ENCODE measurements at places on chromosomes 11 and 22. TPM values are rescaled to one million over a fixed set of nuclear protein-coding genes. Genes with fewer than 3 reads are reported as not detected.

The INPPL1 gene
- 389 TPM for total RNA-seq

The MYBPC3 gene
- total RNA-seq: 0.10 TPM

The SMIM35 gene
- not detected for total RNA-seq

The CCDC87 gene
- total RNA-seq: 0.89 TPM

The DAGLA gene
- 9.3 TPM for total RNA-seq

The MMP7 gene
- total RNA-seq: not detected

The USP2 gene
- 5.1 TPM for total RNA-seq

The SRPRA gene
- 80.9 TPM for total RNA-seq

The MMP27 gene
- total RNA-seq: not detected

The FGF19 gene
- total RNA-seq: not detected

- DNase-seq: peak; percentile 84
Observed at GRCh38 chr22:48574776-48575617, 1252.7 kb downstream of the BRD1 start.

DNA sequence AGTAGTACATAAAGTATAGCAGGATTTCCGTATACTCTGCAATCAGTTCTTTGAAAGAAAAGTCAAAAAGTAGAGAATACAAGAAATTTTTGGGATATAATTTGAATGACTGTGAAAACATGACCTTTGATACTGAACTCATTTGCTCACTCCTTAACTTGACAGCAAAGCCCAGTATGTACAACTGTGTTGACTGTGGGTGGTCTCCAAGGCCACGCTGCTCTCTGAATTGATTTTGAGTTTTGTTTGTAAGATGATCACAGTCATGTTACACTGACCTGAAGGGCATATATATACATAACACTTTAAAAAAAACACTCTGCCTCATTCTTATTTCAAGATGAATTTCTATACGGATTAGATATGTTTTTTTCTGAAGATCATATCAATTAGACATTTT, 9.5 kb upstream of the AMOTL1 start:
- DNase-seq: no peak

DNA sequence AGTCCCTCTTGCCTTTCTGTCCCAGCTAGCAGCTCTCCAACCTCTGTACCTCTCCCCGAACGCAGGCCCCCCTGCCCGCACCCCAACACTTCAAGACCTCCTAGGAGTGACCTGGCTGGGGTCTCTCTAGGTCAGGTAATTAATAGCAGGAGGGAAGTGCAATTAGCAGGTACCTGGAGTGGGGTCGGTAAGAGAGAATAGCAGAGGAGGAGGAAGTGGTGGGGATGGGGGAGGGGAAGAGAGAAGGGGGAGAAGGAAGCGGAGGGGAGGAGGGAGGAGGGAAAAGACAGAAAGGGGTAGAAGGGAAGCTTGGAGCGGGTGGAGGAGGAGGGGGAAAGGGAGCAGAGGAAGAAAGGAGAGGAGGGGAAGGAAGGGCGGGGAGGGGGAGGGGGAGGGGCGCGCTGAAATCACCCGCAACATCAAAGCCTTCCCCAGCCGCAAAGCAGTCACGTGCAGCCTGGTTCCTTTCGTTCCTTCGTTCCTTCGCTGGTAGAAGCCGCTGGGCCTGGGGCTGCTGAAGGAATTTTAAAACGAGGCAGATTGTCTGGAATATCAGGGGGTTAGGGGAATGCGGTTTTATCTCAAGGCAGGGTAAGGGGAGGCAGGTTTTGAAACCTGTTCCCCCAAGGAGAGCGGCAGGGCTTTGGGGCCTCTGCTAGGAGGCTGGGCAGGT, 29.3 kb upstream of the TCF20 start:
- DNase-seq: no peak

DNA sequence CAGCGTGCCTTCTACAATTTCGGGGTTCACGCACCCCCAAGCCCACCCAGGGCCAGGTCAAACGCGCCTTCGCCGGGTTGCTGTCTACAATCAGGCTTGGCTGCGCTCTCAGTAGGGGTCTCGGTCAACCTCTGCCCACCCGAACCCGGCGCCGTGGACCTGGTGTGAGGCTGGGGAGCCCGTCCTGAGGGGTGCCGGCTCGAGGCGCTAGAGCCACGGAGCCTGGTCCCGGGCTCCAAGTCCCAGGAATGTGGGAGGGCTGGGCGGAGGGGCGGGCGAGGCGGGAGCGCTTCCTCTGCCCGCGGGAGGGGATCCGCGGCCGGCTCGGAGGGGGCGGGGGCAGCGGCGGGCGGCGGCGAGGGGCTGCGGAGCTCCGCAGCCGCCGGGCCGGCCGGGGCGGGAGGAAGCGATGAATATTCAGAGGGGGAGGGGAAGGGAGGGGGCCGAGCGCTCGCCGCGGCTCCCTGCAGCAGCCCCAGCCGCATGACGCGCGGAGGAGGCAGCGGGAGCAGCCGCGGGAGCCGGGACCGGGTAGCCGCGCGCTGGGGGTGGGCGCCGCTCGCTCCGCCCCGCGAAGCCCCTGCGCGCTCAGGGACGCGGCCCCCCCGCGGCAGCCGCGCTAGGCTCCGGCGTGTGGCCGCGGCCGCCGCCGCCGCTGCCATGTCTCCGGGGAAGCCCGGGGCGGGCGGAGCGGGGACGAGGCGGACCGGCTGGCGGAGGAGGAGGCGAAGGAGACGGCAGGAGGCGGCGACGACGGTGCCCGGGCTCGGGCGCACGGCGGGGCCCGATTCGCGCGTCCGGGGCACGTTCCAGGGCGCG, at the start of gene PTPRJ:
Gene PTPRJ (plus strand): TSS at position 472 of the 819 bp plus-strand sequence. CDS start 354 bp downstream, outside the sequence.
- DNase-seq: peak; percentile 55

DNA sequence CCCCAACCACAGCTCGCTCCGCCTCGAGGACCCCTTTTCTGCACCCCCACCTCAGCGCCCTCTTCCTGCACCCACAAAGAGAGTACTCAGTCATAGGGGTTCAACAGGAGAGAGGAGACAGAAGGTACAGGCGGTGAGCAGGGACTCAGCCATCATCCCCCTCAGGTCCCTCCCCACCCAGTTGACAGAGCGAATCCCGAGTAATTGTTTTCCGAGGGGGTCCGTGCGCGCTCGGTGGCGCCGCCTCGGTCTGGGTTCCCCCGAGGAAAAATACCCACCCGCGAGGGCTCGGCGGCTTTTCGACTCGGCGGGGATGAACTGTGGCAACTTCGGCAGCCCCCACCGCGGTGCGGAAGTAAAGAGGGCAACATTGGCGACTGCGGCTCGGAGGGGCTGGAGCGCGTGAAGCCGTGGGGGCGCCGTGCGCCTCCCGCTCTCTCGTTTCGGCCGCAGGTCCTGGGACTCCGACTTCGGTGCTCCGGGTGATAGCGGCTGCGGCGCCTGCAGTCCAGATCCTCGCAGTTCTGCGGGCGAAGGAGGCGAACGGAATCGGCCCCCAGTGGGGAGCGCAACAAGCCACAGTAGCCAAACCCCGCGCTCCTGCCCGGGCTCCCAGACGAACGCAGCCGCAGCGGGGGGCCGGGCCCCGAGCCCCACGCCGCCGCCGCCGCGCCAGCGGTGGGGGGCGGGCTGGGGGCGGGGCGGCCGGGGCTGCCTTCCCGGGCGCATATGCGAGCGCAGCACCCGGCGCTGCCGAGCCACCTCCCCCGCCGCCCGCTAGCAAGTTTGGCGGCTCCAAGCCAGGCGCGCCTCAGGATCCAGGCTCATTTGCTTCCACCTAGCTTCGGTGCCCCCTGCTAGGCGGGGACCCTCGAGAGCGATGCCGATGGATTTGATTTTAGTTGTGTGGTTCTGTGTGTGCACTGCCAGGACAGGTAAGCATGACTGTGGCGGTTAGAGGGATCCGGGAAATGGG, at the start of gene NELL1:
Gene NELL1 (plus strand): TSS at position 743 of the 976 bp plus-strand sequence.
- no peak for DNase-seq

DNA sequence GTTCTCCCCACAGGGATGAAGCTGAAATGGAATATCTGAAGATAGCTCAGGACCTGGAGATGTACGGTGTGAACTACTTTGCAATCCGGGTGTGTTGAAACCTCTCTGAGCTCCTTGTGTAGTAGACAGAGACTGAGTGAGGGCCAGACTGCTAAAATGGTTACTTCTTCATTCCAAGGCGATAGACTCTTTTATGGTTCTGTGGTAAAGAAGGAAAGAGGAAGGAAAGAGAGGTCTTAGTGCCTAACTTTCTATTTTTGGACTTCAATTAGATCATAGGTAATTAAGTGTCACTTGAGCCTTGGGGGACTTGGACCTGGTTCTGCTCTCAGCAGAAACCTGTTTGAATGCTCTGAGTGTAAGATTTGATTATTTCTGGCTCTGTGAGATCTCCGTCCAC, 54.7 kb downstream of the NF2 start:
- no peak for DNase-seq

GRCh38 chr11:128301756-128302155, 285.6 kb downstream of the ETS1 start:
- no peak for DNase-seq

GRCh38 chr22:20405291-20405930, 11.5 kb downstream of the ZNF74 start:
- no peak for DNase-seq

DNA sequence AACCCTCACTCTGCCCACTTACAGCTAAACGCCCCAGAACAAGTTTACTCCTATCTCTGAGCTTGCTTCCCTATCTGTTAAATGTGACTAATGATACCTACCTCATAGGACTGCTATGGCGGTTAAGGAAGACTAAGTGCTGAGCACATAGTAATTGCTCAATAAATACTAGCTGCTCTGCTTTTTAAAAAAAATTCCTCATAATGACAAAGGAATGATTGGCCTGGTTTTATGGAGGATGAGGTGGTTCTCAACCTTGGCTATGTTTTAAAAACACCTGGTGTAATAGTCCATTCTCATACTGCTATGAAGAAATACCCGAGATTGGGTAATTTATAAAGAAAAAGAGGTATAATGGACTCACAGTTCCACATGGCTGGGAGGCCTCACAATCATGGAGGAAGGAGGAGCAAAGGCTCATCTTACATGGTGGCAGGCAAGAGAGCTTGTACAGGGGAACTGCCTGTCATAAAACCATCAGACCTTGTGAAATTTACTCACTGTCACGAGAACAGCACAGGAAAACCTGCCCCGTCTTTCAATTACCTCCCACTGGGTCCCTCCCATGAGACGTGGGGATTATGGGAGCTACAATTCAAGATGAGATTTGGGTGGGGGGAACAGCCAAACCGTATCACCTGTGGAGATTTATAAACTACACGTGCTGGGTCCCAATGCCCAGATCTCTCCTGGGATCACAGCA, 127.2 kb upstream of the SYT13 start:
- DNase-seq: no peak

DNA sequence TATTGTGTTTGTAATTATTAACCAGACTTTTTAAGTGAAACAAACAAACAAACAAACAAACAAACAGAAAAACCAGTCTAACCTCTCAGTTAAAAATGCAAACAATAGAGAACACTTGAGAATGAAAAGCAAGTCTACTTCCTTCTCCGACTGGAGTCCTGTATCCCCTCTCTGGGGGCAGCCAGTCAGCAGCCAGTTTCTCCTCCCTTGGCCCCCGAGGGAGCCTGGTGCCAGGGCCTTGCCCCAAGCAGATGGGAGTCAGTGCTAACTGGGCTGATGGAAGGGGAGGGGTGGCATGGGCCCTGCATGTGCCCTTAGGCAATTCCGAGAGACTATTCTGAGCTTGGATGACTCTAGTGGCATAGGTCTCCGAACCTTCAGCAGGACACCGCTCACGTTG, 137.2 kb downstream of the GRIK4 start:
- DNase-seq: no peak

DNA sequence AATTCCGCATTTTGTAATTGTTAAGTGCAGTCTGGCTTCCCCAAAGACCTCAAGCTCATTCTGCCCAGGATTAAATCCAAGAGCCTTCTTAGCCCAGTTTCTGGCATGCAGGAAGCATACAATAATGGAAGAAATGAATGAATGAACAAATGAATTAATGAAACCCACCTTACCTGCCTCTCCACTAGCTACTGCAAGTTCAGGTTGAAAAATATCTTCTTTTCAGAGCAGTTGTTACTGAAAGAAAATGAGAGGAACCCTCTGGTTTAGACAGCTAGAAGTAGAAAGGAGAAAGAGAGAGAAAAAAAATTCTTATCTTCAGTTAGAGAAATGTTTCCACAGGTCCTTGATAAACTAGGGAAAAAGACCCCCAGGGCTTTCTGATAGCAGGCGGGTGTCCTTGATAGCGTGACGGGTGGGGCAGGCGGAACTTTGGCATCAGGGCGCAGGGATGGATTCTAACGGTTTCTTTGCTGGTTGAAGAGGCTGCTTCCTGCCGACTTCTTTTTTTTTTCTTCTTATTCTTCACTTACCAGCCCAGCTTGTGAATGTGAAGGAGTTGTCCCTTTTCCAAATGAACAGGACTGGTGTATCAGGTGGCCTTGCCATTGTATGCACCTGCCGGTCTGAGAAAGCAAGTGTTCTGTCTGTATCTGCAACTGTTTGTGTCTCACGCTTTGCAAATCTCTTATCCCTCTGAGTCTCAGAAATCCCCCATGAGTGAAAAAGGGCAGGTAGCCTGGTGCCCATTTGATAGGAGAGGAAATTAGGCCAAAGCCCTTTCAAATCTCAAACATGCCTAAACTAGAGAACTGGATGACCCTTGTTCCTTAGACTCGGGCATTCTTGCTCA, 10.0 kb downstream of the LMO2 start:
- no peak for DNase-seq

- no peak for DNase-seq
Observed at GRCh38 chr22:23893121-23893944, 850 bp upstream of the MIF start.

DNA sequence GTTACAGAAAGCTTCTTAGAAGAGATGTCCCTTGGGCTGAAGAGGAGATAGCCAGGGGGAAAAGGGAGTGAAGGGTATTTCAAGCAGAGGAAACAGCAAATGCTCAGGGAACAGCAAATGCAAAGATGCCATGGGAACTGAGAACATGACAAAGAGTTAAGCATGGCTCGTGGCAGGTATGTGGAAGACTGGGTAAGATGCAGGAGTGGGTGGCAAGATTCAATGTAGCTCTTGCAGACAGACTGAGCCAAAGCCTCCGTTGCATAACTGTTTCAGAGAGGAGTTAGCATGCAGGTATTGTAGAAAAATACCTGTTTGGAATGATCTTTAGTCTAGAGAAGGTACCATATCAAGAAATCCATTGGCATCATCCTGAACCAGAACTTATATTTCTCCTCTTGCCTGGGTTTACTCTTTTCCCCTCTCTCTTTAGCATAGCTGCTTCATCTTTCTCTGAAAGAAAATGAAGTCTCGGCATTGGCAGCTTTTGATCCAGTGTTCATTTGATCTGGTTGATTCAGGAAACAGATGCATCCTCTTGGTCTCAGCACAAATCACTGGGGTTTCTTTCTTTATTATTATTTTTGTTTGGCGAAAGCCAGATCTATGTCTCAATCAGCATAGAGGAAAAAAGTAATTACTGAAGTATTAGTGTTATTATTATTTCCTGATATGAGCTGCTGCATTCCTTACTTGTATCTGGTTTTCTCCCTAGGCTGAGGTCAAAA, 41.7 kb upstream of the NUP160 start:
- no peak for DNase-seq

GRCh38 chr11:2716376-2717095, 16.7 kb upstream of the KCNQ1OT1 start:
- DNase-seq: no peak

GRCh38 chr22:48952256-48953102, 875.2 kb downstream of the BRD1 start:
- DNase-seq: no peak

Data from progenitor cell of endocrine pancreas (in vitro differentiated cells).